ENCODE measurements at places on chromosomes 16 and 17.

DNA sequence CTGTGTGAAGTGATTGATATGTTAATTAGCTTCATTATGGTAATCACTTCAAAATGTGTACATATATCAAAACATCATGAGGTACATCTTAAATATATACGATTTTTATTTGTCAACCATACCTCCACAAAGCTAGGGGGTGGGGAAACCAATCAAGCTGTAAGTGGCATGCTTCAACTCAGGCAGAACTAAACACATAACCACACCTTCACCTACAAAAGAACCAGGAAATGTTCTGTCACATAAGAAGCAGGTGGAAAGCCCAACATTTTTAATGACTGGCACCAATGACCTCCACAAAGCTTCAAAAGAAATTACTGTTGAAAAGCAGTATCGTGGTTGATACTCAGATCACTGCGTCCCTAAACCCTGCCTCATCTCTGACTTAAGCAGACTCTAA lies 867.7 kb upstream of the EEF2KMT start:
- DNase-seq = no peak

DNA sequence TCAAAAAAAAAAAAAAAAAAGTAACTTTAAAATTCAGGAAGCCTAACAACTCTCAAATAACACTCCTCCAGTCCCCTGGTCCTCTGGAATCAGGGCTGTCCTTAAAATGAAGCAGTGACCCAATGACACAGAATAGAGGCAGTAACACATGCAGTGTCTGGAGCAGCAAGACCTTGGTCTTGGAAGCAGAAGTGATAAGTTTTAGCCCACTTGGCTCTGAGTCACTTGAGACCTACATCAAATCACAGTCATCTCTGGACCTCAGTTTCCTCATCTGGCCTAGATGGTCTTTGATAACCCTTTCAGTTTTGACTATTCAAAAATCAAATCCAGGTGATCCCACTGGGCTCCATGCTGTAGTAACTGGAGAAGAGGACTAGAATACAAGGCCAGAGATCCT lies 39.0 kb downstream of the LYRM1 start:
- no peak for DNase-seq

DNA sequence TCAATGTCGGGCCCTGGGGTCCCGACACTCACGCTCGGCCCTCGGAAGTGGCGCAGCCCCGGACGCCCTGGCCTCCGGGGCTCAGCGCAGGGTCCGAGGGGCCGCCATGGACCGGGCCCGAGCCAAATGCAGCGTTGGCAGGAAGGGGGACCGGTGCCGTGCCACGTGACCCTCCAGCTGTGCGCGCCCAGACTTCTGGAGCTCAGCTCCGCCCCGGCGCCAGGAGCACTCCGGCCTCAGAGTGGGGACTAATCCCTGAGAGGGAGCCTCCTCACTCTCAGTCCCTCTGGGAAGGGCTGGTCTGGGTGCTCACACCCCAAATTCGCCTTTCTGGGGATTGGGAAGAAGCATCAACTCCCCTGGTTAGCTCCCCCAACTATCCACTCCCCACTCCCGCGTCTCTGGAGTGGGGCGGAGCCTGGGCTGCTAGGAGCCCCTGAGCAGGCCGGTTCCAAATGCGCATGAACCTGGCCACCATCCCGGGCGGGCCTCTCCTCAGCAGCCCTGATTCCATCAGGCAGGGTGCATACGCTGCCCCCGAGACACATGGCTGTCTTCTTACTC lies at the start of gene B3GNT9:
Gene B3GNT9 (minus strand): TSS at position 166 of the 564 bp plus-strand sequence. CDS start 513 bp downstream, outside the sequence.
- peak; percentile 49 for DNase-seq

GRCh38 chr16:10950393-10950792 lies 6.0 kb downstream of the CLEC16A start:
- DNase-seq = no peak

DNA sequence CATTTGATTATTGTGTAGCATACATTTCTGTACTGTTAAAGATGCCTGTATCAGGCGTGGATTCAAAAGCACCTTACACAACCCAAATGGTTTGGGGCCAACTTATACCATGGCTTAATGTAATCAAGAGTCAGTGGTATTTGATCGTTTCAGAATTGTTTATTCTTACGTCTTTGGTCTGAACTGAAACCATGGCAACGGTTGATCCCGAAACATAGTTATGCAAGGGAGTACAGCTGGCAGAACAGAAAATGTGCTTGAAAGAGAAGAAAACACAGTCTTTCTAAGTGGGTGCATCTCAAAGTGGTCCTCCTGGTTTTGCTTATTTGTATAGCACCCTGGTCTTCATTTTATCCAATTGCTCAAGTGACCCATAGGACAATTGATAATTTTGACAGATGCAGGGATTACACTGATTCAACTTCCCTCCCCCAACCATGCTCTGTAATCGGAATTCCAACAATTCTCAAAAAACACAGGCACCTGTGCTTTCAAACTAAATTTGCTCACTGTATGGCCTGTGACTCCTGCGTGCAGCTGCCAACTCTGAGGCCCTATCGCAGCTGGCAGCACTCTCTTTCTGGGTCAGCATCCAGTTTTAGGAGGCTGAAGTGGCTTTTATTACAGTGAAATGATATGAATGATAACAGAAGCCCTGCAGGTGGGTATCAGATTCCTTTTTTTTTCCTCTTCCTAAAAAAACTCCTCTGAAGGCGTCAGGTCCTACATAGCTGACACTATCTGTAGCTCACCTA lies 77.0 kb upstream of the AXIN2 start:
- DNase-seq = no peak

DNA sequence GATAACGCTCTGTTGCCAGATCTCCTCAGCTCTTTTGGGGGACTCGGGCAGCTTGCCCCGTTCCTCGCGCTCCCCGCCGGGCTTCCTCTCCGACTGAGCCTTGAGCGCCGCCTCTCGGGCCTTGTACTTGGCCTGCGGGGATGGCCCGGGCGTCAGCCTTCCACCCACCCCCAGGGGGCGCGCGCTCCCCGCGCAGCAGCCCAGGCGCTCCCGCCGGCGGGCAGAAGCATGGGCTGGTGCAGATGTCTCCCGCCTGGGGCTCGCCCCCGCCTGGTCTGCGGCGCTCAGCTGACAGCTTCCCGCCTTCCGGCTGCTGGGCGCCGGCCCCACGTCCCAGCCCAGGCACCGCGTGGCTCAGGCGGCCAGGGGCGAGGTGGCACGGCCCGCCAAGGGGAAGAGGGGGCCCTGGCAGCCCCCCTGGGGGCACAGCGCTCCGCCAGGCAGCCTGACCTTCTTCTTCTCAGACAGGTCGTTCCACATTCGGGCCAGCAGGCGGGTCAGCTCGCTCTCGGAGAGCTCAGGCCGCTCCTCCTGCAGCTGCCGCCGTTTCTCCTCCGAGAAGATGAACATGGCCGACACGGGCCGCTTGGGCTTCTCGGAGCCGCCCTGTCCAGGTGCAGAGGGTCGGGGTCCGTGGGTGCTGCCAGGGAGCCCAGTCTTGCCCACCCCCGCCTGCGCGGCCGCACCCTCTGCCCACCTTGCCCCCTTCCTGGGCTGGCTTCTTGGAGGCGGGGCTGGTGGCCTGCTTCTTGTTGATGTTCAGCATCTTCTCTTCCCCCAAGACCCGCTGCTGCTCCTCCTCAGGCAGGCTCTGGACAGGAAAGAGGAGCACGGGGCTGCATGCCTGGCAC lies 8.9 kb downstream of the UBTF start:
- DNase-seq = peak; percentile 76

DNA sequence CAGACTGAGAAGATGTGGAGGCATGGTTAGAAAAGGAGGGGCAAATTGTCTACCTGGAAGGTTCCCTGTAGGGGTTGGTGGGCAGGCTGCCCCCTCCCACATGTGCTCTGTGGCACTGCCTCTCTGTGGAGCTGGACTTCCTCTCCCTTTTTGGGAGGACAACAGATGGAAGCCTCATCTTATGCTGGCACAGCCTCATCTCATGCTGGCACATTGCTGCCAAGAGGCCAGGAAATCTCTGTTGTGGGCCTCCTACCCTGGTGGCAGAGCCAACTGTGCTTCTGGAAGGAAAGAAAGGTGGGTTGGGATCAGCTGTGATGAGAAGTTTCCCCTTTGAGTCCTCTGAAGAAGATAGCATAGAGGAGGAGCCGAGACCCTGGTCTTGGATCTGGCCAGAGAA lies 19.7 kb upstream of the BRD7 start:
- no peak for DNase-seq

GRCh38 chr17:32256012-32256700 lies 9.5 kb upstream of the RHBDL3 start:
- no peak for DNase-seq

- DNase-seq = no peak
Observed at GRCh38 chr16:89094252-89094879, 714 bp downstream of the ACSF3 start.

GRCh38 chr17:14815079-14815478 lies 450.0 kb downstream of the PMP22 start:
- no peak for DNase-seq

- no peak for DNase-seq
Observed at GRCh38 chr16:61131447-61131846, 904.8 kb downstream of the CDH8 start.

GRCh38 chr17:29252101-29252791 lies 5.6 kb downstream of the CRYBA1 start:
- no peak for DNase-seq

DNA sequence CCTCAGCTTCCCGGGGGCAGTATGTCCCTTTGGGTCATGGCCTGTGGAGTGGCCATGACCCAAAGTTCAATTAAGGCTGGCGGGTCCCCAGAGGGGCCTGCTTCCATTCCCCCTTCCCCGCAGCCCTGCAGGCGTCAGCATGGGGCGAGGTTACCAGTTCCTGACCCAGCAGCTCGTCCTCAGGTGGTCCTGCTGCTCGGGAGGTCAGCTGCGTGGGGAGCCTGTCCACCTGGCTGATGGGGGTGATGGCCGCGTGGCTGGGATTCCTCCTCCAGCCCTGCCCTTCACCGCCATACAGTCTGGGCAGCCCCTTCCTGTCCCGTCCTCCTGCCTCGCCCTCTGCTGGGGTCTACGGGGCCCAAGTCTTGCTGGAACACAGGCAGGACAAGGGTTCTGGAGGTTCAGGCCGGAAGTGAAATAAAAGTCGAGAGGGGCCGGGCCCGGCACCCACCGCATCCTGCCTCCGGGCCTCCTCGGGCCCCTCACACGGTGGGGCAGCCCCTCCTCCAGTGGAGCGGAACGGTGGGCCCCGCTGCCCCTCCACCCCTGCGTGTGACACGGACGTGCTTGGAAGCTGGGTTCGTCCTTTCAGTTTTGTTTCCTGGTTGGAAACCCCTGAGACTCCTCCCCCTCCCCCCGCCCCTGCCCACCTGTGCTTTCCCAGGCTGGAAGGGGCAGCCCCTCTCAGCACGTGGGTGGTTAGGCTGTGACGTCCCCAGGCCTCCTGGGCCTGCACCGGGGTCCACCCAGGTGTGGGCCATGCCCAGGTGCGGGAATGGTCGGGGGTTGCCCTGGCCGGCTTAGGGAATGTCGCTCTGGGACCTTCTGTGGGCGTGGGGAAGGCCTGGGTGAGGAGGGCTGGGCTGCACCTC lies 6.8 kb downstream of the UBALD2 start:
- no peak for DNase-seq

DNA sequence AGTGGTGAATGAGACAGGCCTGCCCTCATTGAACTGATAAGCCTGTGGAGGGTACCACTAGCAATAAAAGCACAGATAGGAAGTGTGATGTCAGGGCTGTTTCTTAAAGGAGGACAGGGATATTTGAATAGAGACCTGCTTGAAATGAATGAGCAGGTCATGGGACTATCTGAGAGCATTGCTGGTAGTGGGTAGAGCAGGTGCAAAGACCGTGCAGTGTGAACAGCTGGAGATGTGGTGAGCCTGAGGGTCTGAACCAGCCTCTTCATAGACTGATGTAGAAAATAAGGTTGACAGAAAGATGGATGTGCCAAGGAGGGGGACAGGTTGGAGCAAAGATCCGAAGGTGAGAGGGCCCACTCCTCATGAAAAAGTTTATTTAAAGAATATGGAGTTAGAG lies 2.4 kb downstream of the NUP93 start:
- no peak for DNase-seq

DNA sequence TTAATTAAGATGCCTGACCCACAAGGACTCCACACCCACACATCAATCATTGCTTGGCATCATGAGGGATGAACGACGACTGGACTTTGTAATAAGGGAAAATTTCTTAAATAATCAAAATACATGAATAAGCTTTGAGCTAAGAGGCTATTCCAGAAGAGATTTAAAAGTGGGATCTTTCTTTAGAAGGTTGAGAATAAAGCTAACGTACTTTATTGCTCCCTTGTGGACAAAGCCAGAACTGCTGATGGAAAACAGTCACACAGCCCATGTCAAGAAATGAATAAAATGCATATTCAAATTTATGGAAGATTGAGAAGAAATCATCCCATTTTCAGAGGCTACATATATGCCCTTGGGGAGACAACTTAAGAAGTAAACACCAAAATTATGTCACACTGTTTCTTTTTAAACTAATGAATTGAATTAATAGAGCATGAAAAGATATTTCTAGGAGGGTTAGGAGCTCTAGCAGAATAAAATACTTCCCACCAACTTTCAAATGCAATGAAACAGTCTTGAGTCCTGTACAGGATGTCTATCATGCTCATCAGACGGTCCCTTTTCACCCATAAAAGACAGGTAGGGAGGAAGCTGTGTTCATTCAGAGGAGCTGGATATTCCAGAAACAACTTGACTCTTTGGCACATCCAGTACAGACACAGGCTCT lies 60.2 kb upstream of the PHOSPHO1 start:
- no peak for DNase-seq

DNA sequence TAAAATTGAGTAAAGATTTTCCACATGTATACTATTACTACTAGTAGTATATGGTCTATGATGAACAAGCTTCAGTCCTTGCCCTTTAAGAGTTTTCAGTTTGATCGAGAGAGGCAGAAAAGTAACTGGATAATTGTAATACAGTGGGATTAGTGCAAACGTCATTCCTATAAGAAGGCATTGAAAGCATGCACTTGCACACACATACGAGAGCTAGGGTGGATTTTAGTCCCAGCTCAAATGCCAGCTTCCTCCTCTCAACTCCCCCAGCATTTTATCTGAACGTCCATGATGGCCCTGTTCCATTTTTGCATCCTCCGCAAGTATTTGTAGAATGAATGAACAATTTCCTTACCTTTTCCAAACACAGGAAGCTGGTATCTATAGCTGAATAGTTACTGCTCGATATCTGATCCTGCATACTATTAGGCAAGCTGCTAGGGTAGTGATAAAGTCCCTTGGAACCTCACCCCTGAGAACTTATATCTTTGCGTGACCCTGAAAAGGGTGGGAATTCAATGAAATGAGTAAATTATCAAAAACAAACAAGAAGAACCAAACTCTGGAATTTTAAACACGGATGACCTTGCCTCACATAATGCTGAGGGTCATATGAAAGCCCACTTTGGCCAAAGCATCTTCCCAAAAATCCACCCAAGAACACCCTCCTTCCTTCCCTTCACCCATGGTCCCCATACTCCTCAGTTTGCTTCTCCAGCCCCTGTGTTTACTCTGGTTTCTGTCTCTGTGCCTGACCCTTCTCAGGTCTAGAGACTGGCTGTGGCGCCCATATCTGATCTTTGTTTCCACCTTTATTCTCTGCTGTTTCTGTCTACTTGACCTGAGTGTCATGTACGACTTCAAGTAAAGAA lies 60.5 kb downstream of the TMEM100 start:
- DNase-seq = no peak

DNA sequence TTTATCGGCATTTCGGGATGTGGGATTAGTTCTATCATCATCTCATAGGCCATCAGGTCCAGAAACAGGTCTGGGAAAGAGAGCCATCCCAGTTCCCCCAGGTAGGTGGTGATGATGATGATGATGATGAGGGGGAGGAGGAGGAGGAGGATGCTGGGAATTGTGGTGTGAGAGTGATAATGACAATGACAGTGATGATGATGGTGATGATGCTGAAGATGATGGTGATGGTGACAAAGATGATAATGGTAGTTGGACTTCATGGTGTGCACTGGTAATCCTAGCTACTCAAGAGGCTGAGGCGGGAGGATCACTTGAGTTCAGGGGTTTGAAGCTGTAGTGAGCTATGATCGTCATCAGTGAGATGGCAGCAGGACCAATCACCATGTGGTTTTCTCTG lies 16.3 kb upstream of the GCSH start:
- DNase-seq = no peak
